ENCODE measurements at places on chromosomes 2 and 18.

GRCh38 chr18:8627107-8627472 lies 17.9 kb downstream of the RAB12 start:
- DNase-seq, result no peak

DNA sequence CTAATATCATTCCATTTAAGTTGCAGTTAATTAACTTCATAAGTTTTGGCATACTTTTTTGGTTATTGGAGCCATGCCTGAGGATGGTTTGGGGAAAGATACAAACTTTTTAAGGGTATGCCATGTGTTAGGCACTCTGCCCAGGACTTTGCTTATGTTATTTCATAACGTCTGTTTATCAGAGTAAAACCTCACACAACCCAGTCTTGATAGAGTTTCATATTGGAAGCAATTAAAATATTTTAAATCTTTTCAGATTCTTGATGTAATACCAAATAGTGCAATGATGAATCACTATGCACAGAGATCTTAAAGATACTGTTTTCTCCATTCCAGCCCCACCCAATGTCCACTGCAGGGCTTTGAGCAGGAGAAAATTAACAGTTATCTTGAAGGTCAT lies 529.1 kb upstream of the HNMT start:
- no peak for DNase-seq

GRCh38 chr2:54741250-54741649 lies 17.8 kb downstream of the EML6 start:
- no peak for DNase-seq

GRCh38 chr2:121999264-121999663 lies 243.8 kb downstream of the TSN start:
- peak; percentile 20 for DNase-seq

DNA sequence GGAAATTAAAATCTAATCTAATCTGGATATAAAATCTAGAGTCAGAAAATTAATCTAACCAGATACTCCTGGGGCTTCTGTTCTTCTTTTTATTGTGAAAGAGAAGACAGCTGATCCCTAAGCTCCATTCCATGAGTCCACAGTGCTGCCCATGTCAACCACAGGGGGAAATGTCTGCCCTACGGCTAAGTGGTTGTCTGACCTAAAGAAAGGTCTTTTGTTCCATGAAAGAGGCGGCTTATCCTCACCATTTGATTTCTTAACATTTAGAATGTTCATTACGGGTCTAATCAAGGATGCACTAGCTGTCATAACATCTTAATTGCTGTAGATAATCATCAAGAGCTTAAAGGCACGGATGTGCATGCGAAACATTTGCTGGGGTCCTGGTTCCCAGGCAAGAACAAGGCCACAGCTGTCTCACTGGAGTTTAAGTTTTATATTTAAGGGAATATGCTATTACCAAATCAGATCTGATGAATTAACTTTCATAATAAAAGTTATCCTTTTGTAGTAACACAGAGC lies 162.6 kb downstream of the PAX3 start:
- no peak for DNase-seq

GRCh38 chr2:54590216-54591120 lies 133.0 kb upstream of the EML6 start:
- no peak for DNase-seq

GRCh38 chr2:71253476-71253875 lies 26.6 kb upstream of the PAIP2B start:
- DNase-seq, result no peak

DNA sequence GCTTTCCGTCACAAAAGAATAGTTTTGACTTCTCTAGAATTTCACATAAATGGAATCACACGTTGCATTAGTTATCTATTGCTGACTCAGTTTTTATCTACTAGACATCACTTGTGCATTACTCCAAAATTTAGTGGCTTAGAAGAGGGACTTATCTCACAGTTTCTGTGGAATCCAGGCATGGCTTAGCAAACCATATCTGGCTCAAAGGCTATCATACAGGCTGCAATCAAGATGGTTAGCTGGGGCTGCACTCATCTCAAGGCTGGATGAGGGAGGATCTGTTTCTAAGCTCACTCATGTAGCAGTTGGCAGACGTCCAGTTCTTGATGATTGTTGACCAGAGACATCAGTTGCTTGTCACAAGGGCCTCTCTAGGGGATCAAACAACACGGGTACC lies 6.6 kb upstream of the DSC3 start:
- DNase-seq, result no peak

GRCh38 chr2:205047273-205047839 lies 502.1 kb downstream of the PARD3B start:
- no peak for DNase-seq

DNA sequence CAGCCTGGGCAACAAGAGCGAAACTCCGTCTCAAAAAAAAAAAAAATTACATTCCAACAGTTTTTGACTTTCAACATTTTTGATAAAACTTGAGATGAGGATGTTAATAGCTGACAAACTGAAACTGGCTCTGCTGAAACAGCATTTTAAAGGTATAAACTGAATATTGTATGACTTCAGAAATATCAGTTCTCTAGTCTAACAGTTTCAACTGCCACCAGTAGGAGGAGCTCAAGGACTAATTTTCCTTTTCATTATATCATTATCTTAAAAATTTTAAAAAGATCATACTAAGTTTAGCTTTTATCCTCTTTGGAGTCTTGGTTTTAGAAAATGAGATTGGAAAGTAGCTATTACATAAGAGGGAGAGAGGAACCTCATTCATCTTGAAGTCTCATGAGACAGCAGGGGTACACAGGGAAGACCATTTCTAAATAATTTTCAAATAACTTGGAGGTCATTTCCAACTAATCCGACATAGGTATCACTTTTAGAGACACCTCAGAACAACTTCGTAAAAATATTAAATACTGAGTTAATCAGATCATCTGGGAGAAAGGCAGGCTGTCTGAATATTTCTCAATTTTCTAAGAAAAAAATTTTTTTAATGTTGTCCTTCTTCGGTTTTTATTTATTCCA lies 37.6 kb upstream of the MCM6 start:
- no peak for DNase-seq

- no peak for DNase-seq
Measured at GRCh38 chr2:23477392-23477791, 92.4 kb downstream of the KLHL29 start.
